Stimulated activated CD4-positive, alpha-beta T cell treated with anti-CD3 and anti-CD28 coated beads, TNF-alpha, amount 100 ng/mL, for 48 hours (primary cell): ENCODE measurements at places on chromosomes 5 and 9.

GRCh38 chr9:20227166-20227874, 395.0 kb downstream of the MLLT3 start:
- no peak for DNase-seq

DNA sequence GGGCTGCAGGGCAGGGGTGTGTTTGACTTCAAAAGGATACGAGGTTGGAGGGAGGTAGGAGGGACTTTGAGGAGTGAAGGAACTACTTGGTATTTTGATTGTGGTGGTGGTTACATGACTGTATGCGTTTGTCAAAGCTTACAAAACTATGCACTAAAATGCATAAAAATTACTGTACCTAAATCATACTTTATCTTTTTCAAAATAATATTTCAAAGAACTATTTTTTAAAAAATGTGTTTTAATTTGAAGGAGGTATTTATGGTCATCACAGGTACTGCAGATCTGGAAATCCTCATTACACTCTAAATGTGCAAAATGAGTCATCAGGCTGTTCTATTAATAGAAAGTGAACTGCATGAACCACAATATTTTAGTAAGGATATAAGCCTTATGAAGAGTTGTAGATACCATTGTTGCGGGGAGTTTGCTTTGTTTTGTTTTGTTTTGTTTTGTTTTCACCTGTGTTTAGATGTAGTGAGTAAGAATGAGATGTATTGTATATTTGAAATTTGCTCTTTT, 116.9 kb downstream of the ARRDC3 start:
- DNase-seq, result no peak

- DNase-seq, result no peak
Observed at GRCh38 chr5:2387634-2388325, 363.7 kb downstream of the IRX2 start.

DNA sequence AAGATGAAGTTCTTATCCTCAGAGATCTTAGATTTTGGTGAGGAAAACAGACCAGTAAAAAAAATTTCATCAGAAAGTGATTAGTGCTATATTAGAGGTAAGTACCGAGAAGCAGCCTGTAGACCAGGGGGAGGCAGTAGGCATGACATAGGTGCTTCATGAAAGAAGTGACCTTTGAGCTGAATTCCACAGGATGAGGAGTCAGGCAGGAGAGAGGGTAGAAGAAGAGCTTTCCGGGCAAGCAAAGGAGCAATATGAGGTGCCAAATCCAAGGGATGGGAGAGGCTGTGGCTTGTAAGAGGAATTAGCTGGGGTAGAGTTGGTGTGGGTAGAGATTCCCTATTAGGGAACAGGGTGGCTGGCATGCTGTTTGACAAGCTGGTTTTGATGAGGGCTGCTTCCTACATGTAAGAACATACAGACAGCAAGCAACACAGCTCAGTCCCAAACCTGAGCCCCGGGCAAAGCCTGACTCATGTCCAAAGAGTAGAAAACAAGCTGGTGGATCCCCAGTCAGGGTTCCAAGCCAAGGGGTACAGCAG, 48.4 kb upstream of the PWWP2A start:
- no peak for DNase-seq

- DNase-seq, result no peak
Observed at GRCh38 chr9:91843093-91843492, 106.9 kb downstream of the ROR2 start.

- no peak for DNase-seq
Observed at GRCh38 chr9:7844242-7844641, 44.7 kb upstream of the DMAC1 start.

DNA sequence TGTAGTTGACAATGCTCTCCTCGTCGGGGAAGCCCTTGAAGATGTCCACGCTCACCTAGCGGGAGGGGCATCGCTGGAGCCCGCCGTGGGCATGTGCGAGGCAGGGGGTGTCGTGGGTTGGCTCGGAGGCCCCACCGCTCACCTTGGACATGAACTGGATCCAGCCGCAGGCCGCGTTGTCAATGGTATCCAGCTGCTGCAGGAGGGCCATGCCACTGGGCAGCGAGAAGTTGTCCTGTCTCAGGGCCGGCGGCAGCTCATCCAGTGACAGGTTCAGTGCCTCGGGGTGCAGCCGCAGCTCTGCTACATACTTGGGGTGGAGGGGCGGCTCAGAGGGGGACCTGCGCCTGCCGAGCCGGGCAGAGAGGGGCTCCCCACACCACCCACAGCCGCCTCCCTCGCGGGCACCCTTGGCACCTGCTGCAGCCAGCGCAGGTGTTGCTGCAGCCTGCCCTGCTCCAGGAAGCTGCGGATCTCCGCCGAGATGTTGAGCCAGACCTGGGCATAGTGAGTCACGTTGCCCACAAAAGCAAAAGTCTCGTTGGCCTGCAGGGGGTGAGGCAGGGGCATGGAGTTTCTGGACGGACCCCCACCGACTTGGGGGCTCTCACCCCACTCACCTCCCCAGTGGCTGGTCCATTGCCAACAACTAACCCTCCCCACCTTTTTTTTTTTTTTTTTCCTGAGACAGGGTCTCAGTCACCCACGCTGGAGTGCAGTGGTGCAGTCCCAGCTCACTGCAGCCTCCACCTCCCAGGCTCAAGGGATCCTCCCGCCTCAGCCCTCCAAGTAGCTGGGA, 9.1 kb downstream of the ABCA2 start:
- DNase-seq, result no peak

DNA sequence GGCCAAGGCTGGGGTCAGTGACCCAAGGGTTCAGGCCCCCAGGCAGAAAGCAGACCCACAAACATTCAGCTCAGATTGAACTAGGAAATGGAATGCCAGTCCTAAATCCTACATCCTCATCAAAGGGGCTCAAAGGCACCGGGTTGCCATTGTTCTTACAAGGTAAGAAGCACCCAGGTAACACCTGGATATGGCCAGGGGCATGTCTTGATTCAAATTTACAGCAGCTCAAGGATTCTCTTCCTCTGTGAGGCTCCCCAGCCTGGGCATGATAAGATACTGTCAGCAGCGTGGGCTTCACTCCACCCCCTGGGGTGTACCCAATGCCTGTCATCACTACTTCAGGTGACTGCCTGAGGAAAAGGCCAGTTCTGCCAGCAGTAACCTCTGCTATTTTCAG, 92.1 kb upstream of the FSTL4 start:
- no peak for DNase-seq

DNA sequence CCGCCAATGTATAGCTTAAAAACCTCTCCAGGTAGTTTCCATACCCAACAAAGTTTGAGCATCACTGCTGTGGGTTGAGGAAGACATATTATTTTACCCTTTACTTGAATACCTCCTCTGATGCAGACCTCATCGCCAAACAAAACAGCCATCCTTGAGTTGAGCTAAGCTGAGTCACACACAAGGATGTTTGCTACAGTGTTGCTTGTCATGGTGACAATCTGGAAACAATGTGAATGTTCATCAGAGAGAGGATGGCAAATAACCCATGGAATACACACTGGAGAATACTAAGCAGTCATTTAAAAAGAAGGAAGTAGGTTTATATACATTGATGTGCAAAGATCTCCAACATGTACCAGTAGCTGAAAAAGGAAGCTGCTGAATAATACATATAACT, 41.1 kb upstream of the TCF7 start:
- no peak for DNase-seq

- no peak for DNase-seq
Observed at GRCh38 chr9:3517377-3518048, 8.3 kb downstream of the RFX3 start.

- no peak for DNase-seq
Observed at GRCh38 chr9:124654431-124654830, 116.7 kb downstream of the NR6A1 start.
